NCI-H774 (cell line): ENCODE measurements at places on chromosomes 2 and 18.

DNA sequence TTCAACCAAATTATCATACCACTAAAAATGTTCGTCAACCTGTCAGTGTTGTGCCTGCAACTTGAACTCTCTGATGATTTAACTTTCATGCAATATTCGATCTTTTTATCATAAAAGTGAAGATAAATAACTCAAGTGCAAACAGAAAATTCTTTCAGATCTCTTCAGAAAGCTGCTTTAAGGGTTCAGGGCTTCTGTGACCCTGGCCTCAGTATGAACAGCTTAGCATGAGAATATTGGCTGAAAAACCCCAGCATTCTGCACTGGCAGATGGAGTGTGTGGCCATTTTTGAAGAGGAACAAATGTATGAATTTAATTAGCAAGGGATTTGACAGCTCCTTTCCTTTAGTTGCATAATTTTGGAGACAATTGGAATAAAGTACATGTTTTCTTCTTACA, 851.4 kb upstream of the SOX11 start:
- no peak for DNase-seq

DNA sequence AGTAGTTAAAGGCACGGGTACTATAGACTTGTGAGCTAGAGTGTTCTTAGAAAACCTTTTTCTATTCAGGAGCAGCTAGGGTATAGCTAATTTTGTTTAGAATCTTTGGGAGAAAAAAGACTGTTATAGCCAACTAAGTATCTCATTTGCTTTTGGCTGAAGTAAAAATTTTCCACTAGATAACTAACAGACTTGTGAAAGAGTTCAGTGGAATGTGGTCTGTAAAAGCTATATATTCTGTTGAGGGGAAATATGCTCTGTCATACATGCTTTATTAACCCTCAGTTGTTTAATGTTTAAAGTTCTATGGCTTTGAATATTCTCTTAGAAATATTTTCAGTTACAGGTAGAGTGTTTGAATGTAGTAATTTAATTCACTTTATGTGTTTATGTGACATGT, 49.7 kb downstream of the RIF1 start:
- DNase-seq: no peak

- no peak for DNase-seq
Observed at GRCh38 chr18:10194592-10194991, 259.8 kb upstream of the APCDD1 start.

DNA sequence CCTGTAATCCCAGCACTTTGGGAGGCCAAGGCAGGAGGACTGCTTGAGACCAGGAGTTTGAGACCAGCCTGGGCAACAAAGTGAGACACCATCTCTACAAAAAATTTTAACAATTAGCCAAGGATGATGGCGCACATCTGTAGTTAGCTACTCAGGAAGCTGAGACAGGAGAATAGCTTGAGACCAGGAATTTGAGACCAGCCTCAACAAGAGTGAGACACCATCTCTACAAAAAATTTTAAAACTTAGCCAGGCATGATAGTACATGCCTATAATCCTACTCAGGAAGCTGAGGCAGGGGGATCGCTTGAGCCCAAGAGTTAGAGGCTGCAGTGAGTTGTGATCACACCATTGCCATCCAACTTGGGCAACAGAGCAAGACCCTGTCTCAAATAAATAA, 7.0 kb downstream of the MEMO1 start:
- DNase-seq: no peak

GRCh38 chr18:48167897-48168253, 237.4 kb upstream of the SMAD2 start:
- no peak for DNase-seq

DNA sequence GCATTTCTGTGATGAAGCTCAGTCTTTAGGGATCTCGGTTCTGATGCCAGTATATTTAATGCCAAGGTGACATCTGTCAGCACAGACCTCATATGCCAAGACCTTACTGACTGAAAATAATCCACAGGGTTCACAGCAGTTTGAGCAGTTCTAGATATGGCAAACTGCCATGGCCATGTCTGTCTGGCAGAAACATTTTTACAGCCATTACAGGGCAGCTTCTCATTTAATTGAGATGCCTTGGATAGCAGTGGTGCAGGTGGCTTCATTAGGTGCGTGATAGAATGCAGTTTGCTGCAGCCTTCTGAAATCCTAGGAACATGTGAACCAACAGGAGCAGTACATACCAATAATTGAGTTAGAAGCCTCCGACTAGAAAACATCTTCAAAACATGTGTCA, 510.6 kb downstream of the XIRP2 start:
- no peak for DNase-seq

DNA sequence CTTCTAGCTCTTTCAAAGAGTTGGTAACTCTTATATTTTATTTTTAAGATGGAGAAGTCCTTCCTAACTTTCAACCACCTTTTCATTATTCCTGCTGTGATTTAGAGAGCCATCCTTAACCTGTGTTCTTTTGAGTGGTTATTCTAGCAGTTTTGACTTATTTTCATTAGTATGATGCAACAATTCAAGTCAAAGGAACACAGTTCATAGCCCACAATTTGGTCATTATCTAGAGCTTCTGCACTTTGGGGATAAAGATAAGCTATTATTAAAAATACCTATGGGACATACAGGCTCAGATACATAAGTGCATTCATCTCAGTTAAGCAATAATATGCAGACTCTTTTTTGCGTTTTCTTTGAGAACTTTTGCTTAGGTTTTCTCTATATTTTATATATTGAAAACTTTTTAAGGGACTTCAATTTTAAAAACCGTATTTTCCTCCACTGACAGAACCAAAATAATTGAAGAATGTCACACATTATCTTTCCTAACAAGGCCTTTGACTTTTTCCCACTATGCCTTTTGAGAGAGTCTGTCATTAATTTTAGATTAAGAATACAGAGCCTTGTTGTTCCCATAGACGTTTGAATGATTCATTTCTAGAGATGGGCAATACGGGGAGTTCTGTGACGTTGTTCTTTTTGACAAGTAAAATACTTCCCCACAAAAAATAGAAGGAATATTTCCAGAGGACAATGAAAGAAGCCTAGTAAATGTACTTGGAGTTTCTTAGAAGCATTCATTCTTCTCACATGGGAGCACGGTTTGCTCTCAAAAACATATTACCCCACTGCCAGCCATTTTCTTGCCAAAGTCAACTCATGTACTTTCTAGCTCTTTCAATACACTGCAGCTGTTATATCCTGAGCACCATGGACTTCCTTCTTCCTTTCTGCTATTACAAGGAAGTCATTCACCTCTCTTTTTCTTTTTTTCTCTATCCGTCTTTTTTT, 42.9 kb upstream of the RASGRP3 start:
- DNase-seq: no peak

DNA sequence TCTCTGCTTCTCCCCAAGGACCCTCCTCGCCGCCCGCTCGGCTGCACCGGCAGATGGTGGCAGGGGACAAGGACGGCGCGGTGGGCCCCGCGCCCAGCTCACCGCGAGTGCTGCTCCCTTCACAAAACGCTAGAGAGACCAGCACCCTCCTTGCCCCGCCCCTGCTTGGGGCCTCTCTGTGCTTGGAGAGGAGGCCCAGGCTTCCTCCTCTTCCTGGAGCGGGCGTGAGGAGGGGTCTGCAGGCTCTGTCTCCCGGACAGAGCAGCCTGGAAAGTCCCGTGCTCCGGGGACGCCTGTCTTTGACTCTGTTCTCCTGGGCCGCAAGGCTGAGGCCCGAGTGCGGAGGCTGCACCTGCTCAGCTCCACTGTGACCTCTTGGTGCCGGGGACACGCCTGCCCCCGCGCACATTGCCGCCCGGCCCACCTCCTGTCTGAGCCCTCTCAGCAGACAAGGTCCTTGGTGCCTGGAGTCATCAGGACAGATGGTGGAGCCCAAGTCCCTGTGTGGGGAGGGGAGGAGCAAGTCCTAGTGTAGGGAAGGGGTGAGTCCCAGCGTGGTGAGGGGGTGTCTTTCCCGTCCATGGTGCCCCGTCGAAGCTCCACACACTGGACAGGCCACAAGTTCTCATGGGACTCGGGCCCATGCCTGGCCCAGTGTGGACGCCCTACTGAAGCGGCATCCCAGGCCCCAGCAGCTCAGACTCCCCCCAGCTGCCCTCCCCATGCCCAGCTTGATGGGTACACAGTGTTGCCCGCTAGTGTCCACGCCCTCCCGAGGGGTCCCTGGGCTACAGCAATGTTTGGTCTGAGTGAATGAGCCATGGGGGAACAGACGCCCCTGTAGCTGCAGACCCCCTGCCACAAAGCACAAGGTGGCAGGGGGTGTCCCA, 33.8 kb downstream of the RTP5 start:
- DNase-seq: no peak

- DNase-seq: no peak
Observed at GRCh38 chr2:7672027-7672684, 754.9 kb downstream of the RNF144A start.

- DNase-seq: no peak
Observed at GRCh38 chr2:70461981-70462876, 91.4 kb downstream of the TGFA start.

DNA sequence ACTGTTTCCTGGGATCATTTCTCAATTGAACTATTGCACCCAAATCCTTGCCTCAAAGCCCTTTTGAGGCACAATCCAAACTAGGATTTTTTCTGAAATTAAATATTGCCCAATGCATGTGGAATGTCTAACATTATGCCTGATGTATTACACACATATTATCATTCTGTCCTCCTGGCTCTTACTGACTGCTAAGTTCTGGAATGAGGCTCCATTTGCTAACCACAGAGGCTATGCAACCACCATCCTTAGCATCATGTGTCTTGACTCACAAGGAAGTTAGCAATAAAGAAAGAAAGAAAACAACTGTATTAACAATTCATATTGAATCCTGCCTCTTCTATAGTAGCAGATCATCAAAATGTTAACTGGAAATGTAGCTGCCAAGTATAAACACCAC, 1142.7 kb downstream of the CNTNAP5 start:
- DNase-seq: no peak

DNA sequence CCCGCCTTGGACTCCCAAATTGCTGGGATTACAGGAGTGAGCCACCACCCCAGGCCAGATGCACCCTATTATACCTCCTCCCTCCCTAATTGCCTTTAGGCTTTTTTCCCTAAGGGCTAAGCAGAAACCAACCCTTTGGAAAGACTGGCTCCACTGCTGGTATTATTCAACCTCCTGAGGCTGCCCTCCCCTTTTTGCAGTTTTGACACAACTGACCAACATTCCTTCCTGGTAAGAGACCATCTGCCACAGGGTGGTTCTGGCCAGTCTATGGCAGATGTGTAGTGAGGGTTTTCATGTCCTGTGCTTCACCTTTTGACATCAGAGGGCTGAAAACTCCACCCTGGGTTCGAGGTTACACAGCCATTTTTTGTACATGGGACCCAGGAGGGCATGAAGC, 1785.3 kb upstream of the CELF4 start:
- no peak for DNase-seq

DNA sequence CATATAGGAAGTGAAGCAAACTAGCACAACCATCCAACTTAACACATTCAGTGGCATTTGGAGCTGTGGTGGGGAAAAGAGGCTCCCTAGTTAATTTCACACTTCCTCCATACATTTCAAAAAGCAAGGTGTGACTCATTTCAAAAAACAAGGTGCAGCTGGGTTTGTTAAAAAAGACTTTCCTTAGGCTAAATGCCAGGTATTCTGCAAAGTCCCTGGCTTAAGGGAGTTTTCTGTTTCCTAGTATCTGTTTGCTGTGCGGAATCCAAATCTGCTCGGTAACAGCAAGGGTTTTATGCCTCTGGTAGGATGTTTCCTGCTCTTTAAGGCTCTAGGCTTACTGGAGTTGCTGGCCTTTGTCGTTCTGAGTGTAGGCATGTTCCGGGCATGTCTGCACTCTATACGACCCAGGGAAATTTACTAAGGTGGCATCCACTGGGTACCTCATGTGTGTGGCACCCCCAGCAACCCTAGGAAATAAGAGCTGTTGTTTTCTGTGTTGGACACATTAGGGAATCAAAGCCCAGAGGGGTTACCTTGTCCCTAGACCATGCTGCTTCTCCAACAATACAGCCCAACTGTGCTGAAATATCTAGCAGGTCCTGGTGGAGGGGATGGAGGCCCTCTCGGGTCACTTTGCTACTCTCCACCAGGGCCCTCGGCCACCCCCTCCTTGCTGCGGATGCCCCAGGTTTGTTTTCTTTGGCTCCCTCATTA, 634 bp upstream of the MSGN1 start:
- DNase-seq: no peak
